ENCODE measurements at places on chromosomes 12 and 14. TPM values are rescaled to one million over a fixed set of nuclear protein-coding genes. Genes with fewer than 3 reads are reported as not detected.

PLBD1 gene
- 4.6 TPM for total RNA-seq

IGF1 gene
- 18.9 TPM for total RNA-seq

STXBP6 gene
- 1.1 TPM for total RNA-seq

CDKL1 gene
- 2.6 TPM for total RNA-seq

FAM161B gene
- total RNA-seq = 1.3 TPM

TRIM9 gene
- total RNA-seq = 0.93 TPM

SOAT2 gene
- 0.93 TPM for total RNA-seq

TAMALIN gene
- total RNA-seq = 3.9 TPM

RNASE3 gene
- not detected for total RNA-seq

FLRT2 gene
- total RNA-seq = 1.5 TPM

MYH6 gene
- 0.07 TPM for total RNA-seq

SLCO1C1 gene
- not detected for total RNA-seq

FAM181A gene
- not detected for total RNA-seq

CYP27B1 gene
- total RNA-seq = 1.3 TPM

KRT72 gene
- total RNA-seq = not detected

LTB4R gene
- total RNA-seq = 3.8 TPM

IQSEC3 gene
- total RNA-seq = 0.46 TPM

HVCN1 gene
- 0.55 TPM for total RNA-seq

SLC15A4 gene
- 49.2 TPM for total RNA-seq

TTLL5 gene
- total RNA-seq = 13.8 TPM

PRH2 gene
- total RNA-seq = not detected

REM2 gene
- 0.12 TPM for total RNA-seq

COX8C gene
- not detected for total RNA-seq

PRB2 gene
- total RNA-seq = not detected

BLOC1S1 gene
- 81.8 TPM for total RNA-seq

POTEM gene
- not detected for total RNA-seq

NAV3 gene
- 2.1 TPM for total RNA-seq

KRT83 gene
- total RNA-seq = not detected

SERPINA9 gene
- total RNA-seq = not detected

ADGRD1 gene
- total RNA-seq = 11.6 TPM

JAG2 gene
- total RNA-seq = 1.1 TPM

CCDC196 gene
- total RNA-seq = not detected

WASHC4 gene
- 51.4 TPM for total RNA-seq

YEATS4 gene
- 14.6 TPM for total RNA-seq

NFYB gene
- total RNA-seq = 12.7 TPM

KRT74 gene
- not detected for total RNA-seq

COX14 gene
- total RNA-seq = 50.9 TPM

NEUROD4 gene
- total RNA-seq = not detected

CAND1 gene
- 60.0 TPM for total RNA-seq

GPR84 gene
- not detected for total RNA-seq

MAP3K9 gene
- 2.7 TPM for total RNA-seq

GPR65 gene
- 1.3 TPM for total RNA-seq

GARIN6 gene
- not detected for total RNA-seq

LRFN5 gene
- not detected for total RNA-seq

MYO1H gene
- not detected for total RNA-seq

GNB3 gene
- 0.17 TPM for total RNA-seq

RDH5 gene
- total RNA-seq = 26.3 TPM

GPRC5A gene
- total RNA-seq = 0.35 TPM

INHBC gene
- total RNA-seq = 69.3 TPM

PSMB11 gene
- total RNA-seq = not detected

GLS2 gene
- total RNA-seq = 80.6 TPM

HDAC7 gene
- 6.6 TPM for total RNA-seq

GPR137C gene
- 0.18 TPM for total RNA-seq

TEX52 gene
- total RNA-seq = not detected

NGB gene
- not detected for total RNA-seq

LRP1-AS gene
- total RNA-seq = not detected

SMIM41 gene
- not detected for total RNA-seq

ERGIC2 gene
- total RNA-seq = 47.9 TPM

MRPS35 gene
- total RNA-seq = 84.4 TPM

KRT75 gene
- not detected for total RNA-seq

Data from right lobe of liver (tissue), 6 donors.